ENCODE measurements at places on chromosomes 3 and 15. TPM values are rescaled to one million over a fixed set of nuclear protein-coding genes. Genes with fewer than 3 reads are reported as not detected.

- DNase-seq: no peak
These were observed 14.1 kb downstream of the ACAA1 start for GRCh38 chr3:38122712-38123290.

- DNase-seq: no peak
These were observed 64.4 kb upstream of the IGF1R start for GRCh38 chr15:98583771-98584430.

DNA sequence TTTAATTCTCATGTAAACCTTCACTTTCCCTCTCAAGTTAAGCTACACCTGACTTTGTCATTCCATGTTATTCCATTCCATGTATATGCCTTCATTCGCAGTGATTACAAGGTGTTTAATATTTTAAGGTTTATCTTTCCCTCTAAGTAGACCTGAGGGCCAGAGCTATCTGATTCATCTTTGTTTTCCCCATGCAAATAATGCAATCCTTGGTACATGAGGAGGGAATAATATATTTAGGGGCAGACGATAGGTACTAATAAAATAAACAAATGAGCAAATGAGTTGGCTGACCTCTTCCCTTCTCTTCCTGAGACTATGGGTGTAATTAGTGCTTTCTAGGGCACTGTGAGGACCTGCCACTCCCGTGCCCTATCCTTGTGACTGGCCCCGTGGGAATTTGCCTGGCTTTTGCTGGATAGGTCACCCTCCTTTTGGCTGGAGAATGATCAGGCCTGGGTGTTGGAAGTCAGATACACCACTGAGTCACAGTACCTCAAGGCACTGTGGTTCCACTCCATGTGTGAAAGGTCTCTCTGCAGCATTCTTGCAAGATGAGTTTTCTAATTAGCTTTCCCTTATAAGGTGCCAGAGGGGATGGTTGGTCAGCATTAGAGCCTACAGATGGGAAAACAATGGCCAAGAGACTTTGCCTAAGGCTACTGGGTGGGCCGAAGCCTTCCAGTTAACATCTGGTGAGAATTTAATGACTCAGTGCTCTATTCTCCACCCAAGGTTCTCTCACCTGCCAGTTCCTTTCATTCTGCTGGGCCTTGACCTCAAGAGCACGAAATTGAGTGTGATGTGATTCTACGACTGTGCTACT is 183.2 kb downstream of the P3H2 start:
- no peak for DNase-seq

- no peak for DNase-seq
These were observed 11.3 kb downstream of the WDR48 start for GRCh38 chr3:39063143-39063542.

DNA sequence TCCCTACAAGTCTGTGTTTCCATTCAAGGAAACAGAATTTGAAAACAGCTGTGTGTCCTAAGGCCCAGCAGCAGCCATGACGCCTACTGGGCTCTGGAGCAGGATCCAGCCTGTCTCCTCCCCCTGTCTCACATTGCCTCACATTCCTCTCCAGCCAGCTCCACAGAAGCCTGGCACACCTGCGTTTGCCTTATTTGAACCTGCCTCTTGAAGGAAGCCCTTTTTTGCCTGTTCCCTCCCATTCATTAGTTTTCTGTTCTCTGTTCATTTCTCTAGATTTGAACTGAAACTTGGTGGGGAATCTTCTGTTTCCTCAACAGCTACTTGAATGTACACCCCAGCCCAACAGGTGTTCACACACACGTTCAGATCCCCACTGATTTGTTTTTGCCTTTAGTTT is 890.5 kb downstream of the TUSC7 start:
- DNase-seq: no peak

DNA sequence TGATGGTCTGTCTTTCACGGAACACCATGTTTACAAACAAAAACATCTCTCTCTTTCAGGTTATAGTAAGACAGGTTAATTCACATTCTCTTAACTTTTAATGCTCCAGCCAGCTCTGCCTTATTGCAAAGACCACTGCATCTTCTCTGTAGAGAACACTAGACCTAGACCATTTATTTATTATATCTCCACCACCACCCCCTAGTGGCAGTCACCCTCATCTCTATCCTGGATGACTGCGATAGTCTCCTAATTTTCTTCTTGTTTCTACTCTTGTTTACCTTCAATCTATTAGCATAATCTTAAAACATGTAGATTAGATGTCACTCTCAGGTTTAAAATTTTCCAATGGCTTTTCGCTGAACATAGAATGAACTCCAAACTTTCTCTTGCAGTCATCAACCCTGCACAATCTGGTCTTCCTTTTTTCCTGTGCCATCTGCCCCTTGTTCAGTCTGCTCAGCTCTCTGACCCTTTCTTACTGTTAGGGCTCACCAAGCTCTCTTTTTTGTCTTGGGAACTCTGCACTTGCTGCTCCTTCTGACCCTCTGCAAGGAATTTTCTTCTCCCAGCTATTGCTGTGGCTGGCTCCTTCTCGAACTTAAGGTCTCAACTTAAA is 155.6 kb downstream of the SQOR start:
- DNase-seq: peak; percentile 53

- DNase-seq: no peak
These were observed 36.7 kb upstream of the BDH1 start for GRCh38 chr3:197592361-197593045.

DNA sequence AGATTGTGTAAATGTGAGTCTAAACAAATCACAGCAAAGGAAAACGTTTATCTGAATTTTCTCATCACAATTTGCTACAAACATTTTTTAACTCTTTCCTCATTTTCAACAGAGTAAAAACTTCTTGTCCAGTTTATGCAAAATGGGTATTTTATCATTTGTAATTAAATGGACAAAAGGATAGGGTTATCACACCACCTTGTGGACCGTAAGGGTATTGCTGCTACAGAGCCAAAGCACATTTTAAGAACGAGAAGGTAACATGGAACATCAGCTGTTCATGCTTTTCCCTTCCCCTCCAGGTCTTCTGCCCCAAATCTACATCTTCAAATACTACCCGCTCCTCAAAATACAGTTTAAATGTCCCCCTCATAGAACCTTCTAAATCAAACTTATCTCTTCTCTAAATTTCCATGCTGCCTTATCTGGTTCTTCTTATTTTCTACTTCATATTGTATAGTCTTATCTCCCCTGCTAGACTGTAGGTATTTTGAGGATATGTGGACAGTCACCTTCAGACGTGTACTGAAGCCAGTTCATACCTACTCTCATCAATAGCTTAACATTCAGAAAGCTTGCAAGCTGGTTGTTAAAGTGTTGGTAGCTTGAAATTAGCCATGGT is 12.8 kb upstream of the SETMAR start:
- no peak for DNase-seq

DNA sequence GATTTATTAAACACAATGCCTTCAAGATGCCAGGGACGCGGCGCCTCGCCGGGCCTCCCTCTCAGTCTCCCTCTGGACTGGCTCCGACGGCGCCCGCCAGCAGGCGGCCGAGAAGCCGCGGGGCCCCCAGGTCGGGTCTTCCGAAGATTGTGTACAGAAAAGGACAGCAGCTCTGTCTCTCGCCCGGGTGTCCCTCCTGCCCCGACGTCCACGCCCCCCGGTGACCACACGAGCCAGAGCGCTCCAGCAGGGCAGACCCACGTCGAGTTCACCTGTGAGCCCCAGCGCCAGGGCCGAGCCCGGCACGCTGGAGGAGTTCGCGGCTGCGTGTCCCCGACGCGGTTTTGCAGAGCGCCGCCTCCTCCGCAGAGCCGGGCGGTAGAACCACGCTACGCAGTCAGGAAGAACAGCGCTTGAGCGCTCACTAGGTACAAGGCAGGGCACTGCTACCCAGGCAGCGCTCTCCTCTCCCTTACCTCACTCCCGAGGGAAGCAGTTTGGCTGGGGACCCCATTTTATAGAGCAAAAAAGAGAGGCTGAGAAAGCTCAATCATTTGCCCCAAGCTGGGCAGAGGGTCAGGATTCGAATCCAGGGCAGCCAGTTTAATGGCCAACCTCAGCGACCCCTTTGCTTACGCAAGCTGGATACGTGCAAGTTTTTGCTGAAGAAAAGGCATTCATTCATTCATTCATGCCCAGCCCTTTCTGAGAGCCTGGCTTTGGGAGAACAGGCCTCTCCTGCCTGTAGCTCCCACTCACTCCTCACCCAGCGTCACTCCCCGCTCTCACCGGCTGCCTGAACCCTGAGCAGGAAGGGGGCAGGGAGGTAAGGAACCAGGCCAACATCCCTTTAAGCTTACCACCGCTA is 3.0 kb upstream of the TLE3 start:
- DNase-seq: peak; percentile 72

- no peak for DNase-seq
These were observed 108.9 kb upstream of the KLF13 start for GRCh38 chr15:31217566-31218270.

DNA sequence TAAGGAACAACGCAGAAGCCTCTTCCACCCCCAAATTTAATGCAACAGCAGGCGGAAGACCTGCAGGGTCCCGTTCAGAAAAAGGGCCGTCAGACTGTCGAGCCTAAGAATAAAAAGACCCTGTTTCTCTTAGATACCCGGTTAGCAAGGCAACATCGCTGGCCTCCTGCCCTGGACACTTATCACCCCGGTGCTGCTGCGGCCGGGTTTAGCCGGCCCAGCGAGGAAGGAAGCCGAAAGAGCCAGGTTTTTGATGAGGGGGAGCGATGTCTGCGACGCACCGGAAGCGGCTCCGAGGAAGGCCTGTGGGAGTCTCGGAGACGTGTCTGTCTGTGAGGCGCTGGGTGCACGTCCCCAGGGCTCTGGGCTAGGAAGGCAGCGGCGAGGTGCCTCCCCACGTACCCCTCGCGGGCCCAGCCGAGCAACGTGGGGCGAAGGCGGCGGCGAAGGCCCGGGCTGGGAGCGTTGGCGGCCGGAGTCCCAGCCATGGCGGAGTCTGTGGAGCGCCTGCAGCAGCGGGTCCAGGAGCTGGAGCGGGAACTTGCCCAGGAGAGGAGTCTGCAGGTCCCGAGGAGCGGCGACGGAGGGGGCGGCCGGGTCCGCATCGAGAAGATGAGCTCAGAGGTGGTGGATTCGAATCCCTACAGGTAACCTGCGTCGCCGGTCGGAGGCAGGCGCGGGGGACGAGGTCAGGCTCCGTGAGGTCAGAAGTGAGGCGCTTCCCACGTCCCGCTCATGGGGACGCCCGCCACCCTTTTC is at the start of gene UBA5:
TSS of gene UBA5 (plus strand) at position 278 of the 759 bp plus-strand sequence. CDS start at position 487, 209 bp downstream.
- peak; percentile 73 for DNase-seq

- peak; percentile 41 for DNase-seq
These were observed 34.7 kb downstream of the ZNF710 start for GRCh38 chr15:90035840-90036230.

Gene SCAANT1
- total RNA-seq: not detected

Gene GRK7
- total RNA-seq: 0.04 TPM

Gene GCNT3
- total RNA-seq: not detected

Gene LRRIQ4
- total RNA-seq: 0.15 TPM

Gene LPP
- 18.8 TPM for total RNA-seq

Gene CHST2
- total RNA-seq: 99.4 TPM
